ENCODE measurements at places on chromosomes 16 and 17.

DNA sequence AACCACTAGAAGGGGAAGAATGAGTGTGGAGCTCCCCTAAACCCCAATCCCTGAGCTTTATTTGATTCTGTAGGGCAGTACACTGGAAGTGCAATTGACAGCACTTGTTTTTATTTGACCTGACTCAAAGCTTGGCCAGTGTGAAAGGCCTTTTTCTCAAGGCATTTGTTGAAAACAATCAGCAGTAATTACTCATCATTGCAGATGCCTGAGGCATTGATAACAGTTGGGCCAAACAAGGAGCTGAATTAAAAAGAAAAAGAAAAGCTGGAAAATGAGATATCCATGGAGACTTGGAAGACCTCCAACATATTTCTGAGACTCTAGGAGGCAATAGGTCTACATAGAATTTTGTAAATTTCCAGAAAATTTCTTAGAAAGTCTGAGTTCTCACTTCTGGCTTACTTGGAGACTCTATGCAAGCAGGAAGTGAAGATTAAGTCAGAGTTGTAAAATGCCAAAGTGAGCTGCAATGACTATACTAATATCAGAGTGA lies 200.8 kb upstream of the KCNJ16 start:
- peak; percentile 88 for DNase-seq

DNA sequence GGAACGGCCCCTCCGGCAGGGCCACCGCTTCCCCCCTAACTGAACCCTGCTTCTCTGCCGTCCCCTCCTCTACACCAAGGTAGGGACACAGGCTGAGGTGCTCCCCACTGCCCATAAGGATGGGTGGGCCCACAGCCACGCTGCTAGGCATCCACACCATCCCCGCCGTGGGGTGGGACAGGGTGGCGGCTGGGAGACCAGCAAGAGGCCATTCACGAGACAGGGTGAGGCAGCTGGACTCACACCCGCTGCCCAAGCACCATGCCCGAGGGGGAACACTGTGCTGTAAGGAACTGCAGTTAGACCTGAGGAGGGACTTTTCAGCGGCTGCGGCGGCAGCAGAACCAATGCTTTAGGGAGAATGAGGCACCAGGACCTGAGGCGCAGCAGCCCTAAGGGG lies 47.5 kb upstream of the RRN3 start:
- DNase-seq = no peak

DNA sequence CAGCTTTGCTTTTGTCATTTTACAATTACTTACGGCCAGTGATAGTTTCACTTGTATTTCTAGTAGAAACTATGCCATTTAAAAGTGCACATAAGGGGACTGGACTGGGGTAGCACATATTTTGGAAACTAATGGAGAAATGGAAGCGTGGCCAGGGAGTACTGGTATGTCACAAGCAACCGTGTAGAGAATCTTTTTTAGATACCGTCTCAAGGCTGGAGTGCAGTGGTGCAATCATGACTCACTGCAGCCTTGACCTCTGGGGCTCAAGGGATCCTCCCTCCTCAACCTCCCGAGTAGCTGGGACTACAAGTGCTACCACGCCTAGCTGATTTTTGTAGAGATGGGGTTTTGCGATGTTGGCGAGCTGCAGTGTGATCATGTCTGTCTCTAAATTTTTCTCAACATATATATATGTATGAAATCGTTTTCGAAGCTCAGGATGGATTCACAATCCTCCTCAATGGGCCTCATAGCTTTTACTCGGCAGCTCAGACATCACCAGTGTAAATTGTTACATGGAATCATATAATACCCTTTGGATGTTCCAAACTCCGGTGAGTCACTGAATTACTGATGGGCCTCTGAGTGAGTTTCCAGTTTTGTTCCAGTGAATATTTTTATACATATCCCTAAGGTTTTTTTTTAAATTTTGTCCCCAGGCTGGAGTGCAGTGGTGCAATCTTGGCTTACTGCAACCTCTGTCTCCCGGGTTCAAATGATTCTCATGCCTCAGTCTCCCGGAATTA lies 51.7 kb downstream of the ZNF778 start:
- peak; percentile 14 for DNase-seq

DNA sequence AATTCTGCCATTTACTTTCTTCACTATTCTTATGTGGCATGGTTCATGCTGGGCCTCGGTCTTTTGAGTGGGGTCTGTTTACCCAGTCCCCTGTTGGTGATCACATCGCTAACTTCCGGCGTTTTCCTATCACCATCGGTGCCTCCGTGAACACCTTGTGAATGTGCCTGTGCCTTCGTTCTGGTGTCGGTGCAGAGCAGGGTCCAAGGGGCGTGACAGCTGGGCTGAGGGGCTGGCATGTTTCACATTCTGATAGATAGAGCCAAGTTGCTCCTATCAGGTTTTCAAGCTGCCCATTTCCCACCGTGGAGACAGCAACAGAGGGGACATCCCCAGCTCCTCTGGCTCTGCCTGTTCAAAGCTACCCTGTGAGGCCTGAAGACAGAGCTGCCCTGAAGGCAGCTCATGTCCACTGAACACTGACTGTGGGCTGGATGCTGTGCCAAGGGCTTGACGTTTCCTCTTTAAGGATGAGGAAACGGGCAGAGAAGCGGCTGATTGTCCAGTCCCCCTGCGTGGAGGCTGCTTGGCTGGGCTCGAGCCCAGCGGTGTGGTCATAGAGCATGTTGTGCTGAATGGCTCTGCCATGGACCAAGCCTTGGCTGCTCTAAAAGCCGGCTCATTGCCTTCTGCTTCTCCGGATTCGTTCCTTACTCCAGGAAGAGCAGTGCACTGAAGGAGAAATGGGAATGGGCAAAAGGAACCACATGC lies 17.0 kb downstream of the DHODH start:
- DNase-seq = no peak
